ENCODE measurements at places on chromosomes 11 and 22.

GRCh38 chr11:58061813-58062212 lies 31.1 kb downstream of the OR6Q1 start:
- peaks cover 2% of the 10 kb centered on the region for H3K27me3 ChIP-seq
- H3K36me3 ChIP-seq, result no peaks in the 10 kb centered on the region

DNA sequence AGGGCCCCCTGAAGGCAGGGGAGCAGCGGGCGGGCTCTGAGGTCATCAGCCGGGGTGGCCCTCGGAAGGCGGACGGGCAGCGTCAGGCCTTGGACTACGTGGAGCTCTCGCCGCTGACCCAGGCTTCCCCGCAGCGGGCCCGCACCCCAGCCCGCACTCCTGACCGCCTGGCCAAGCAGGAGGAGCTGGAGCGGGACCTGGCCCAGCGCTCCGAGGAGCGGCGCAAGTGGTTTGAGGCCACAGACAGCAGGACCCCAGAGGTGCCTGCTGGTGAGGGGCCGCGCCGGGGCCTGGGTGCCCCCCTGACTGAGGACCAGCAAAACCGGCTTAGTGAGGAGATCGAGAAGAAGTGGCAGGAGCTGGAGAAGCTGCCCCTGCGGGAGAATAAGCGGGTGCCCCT lies 50.1 kb upstream of the GCAT start:
- peaks cover 12% of the 10 kb centered on the region for H3K36me3 ChIP-seq
- no peak overlapping the region for H3K27ac ChIP-seq
- DNase-seq, result no peak
- H3K4me3 ChIP-seq, result no peak overlapping the region

GRCh38 chr11:57224537-57224936 lies 12.5 kb downstream of the APLNR start:
- H3K27ac ChIP-seq, result no peak overlapping the region
- H3K4me1 ChIP-seq, result no peaks in the 10 kb centered on the region
- H3K27me3 ChIP-seq, result peaks cover 2% of the 10 kb centered on the region
- no peak overlapping the region for H3K4me3 ChIP-seq
- no peak for DNase-seq

- no peak for DNase-seq
- no peaks in the 10 kb centered on the region for H3K36me3 ChIP-seq
- no peak overlapping the region for H3K4me3 ChIP-seq
- peaks cover 9% of the 10 kb centered on the region for H3K4me1 ChIP-seq
- H3K27me3 ChIP-seq, result peaks cover 25% of the 10 kb centered on the region
- no peak overlapping the region for H3K27ac ChIP-seq
Observed at GRCh38 chr11:134062265-134063123, 6.4 kb upstream of the JAM3 start.

Data from activated CD4-positive, alpha-beta memory T cell treated with anti-CD3 and anti-CD28 coated beads for 36 hours (primary cell).